ENCODE measurements at places on chromosomes 7 and 10. TPM values are rescaled to one million over a fixed set of nuclear protein-coding genes. Genes with fewer than 3 reads are reported as not detected.

GDF2 gene
- not detected for total RNA-seq

GPR26 gene
- not detected for total RNA-seq

MINDY3 gene
- 23.3 TPM for total RNA-seq

DNA sequence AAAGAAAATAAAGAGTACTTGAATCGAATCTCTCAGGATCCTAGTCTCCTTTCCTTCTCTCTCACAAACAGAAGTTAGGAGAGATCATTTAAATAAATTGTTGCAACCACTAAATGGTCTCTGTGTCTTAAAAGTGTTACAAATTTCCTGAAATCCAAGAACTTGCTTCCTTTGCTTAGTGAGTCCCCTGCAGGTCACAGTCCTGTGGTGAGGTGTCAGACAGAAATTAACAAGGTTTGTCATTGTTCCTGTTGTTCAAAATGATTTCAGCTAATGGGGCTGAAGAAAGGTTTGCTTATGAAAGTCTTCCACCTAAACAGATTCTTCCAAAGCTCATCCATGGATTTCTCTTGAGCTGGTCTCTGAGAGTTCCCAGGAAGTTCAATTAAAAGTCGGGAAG is 151.6 kb upstream of the SLC26A5 start:
- DNase-seq: no peak

DNA sequence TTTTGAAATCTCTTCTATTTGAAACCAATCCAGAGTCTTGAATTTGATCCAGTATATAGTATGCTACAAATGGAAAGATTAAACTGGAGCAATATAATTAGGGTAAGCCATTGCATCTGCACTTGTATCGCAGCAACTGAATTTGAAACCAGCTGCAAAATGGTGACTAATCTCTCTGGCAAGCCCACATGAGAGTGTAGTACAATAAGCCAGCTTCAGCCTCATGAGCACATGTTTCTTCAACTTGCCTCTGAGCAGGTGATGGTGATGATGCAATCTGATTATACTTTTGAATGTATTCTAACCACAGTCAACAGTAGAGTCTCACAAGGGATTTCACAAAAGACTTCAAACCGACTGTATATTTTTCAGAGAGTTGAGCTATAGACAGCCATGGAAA is 829 bp upstream of the RPA3 start:
- DNase-seq: no peak

DNA sequence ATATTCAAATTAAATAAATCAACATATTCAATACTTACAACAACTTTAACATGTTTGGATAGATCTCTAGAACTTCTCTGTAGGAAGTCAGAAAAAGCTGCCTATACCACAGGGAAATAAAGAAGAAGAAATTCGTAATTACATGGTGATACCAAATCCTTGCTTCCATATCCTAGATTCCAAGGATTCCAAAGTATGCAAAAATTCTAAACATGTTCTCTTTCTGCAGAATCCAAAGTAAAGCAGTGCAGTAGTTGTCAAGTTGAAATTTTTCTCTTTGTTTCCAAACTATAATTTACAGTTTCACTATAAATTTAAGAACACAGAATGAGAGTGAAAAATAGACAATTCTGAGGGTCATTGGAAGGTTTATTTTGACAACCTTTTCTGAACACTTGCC is 233.7 kb upstream of the PTN start:
- no peak for DNase-seq

DNA sequence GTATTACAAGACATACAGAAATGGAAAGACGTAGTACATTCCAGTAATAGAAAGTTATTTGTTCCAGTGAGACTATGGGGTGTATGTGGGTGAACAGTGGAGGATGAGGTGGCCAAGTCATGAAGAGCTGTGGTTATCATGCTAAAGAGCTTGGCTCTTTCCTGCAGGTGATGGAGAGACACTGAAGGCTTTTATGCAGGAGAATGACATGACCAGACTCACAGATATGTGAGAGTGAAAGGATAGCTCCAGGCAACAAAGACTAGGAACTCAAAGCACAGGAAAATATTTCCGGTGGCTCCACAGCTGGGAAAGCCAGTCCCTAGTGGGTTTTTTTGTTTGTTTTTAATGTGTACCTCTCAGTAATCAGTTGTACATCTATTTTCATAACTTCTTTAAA is 133.5 kb downstream of the TSPAN12 start:
- no peak for DNase-seq

DNA sequence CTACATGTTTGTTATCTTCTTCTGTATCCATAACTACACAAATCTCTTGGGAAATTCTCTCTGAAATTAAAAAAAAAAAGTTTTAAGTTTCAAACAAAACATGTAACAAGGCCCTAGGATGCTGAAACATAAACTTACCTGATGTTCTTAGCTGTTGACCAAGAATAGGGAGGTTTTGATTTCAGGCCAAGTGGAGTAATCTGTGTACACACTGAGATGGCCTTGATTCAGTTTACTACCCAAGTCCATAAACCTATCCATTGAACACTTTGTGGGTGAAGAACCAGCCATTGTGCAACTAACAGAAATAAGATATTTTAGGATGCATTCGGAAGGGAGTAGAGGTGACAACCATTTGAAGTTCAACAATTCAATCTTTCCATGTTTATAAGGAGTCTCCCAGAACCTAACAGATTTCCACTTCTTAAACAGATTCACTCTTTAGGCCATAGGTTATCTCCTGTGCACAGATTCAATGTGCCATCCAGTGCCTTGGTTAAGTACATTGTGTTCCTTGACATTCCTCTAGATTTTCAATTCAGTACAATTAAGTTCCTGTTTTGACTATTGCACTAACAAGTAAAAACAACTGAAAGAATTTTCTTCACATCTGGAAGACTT is 143.1 kb downstream of the CRPPA start:
- DNase-seq: no peak

- no peak for DNase-seq
Observed at GRCh38 chr10:33869028-33869427, 534.6 kb upstream of the NRP1 start.

DNA sequence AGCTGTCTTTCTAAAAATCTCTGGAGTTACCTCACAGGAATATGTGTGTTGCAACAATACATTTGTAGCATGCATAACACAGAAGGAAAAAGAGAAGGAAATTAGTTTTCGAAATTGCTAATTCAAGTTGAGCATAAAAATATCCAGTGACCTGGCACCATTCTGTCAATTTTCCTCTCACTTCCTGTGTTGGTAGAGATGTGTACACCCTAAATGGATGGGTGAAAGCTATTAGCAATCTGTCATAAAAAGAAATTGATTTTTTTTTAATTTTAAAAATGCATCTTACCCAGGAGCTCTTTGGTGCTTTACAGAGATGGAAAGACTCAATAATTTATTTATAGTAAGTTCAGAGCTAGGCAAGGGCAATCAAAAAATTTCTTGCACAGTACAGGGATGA is 333.3 kb upstream of the TMEM229A start:
- DNase-seq: no peak
